ENCODE measurements at places on chromosomes 1 and 21.

DNA sequence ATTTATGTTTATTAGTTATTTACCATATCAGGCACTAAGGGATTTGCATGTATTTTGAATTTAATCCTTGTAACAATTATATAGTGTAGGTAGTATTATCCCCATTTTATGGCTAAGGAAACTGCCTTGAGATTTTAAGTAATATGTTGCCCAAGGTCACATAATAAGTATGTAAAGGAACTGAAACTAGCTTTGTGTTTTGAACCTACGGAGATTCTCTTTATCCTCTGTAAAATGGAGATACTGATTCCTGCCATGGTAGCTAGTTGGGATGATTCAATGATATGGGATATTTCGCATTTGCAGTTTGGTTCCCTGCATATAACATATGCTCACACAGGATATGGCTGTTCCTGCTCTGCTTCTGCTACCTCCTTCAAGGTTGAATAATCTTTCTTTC lies 144.3 kb downstream of the ST6GALNAC3 start:
- no peak for DNase-seq

- no peak for DNase-seq
Measured at GRCh38 chr1:192797891-192798290, 10.9 kb upstream of the RGS2 start.

DNA sequence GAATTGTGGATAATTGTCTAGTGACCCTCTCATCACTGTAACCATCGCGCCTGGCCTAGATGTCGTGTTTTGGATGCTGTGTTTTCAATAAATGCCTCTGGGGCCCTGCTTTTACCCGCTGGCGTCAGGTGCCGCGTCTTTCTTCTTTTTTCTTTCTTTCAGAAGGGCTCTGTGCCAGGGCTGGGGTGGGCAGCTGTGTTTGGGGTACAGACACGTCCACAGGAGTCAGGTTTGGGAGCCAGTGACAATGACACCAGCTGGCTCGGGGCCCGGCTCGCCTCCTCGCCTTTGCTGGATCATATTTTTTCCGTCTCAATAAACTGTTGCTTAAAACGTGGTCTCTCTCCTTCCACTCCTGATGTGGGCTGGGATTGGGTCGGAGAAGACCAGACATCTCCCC lies 16.1 kb downstream of the TMEM201 start:
- DNase-seq, result no peak

DNA sequence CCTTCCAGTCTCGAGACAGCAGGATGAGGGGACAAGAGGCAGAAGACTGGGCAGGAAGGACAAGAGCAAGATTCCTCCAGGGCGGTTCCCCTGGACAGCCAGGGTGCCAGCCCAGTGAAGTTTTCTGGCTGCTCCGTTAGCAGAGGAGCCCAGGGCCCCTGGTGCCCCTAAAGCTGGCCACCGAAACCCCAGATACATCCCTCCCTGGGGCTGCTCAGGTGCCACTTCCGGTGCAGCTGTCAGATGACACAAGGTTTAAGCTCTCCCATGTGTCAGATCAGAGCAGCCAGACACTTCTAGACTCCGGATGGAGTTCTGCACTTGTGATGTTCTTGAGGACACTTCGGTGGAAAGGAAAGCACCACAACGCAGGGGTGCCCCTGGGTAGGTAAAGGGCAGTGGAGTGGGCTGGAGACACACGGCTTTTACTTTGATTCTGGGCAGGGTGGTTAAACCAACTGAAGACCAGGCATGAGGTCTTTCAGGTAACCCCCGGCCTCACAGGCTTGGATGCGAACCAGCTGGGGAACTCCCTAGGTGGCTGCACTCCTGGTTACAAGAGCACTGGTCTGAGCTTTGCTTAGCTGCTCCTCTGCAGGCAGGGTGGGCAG lies 85.7 kb downstream of the ITPKB start:
- no peak for DNase-seq

DNA sequence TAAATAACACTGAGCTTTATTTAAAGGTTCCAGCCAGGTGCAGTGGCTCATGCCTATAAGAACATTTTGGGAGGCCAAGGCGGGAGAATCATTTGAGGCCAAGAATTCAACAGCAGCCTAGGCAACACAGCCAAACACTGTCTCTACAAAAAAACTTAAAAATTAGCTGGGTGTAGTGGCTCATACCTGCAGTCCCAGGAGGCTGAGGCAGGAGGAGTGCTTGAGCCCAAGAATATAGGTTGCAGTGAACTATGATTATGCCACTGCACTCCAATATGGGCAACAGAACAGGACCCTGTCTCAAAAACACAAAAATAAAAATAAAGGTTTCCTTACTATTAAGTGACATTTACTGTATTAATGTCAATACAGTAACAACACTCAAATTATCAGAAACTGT lies 2.1 kb downstream of the TAF12 start:
- DNase-seq, result no peak

DNA sequence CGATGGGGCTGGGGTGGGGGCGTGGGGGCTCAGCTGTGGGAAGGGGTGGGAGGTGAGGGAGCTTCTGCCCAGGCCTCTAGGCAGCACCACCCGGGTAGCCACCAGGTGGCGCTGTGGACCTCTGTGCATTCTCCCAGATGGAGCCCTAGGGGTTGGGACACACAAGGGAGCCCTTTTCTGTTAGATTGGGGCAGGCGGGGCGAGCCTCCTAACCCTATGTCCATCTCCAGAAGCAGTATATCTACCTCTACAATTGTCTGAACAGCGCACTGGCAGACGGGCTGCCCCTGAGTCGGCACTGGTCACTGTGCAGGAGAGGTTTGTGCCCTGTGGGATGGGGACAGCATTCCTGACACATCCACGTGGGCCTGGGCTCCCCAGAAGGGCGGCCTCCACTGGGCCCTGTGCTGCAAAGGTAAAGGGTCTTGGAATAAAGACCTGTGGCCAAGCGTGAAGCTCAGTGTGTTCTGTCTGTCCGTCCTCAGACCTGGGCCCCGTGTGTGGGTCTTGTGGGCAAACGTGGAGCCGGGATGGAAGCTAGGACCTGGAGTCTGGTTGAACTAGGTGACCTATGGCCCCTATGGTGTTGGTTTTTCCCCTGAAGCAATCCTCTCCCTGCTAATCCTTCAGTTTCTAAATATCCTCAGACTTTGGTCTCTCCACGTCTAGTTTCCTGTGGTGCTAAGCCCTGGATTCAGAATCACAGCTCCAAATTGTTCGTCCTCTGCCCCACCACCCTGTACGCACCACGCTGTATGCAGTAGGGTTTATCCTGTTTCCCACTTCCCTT lies 4.4 kb upstream of the LGR6 start:
- no peak for DNase-seq

DNA sequence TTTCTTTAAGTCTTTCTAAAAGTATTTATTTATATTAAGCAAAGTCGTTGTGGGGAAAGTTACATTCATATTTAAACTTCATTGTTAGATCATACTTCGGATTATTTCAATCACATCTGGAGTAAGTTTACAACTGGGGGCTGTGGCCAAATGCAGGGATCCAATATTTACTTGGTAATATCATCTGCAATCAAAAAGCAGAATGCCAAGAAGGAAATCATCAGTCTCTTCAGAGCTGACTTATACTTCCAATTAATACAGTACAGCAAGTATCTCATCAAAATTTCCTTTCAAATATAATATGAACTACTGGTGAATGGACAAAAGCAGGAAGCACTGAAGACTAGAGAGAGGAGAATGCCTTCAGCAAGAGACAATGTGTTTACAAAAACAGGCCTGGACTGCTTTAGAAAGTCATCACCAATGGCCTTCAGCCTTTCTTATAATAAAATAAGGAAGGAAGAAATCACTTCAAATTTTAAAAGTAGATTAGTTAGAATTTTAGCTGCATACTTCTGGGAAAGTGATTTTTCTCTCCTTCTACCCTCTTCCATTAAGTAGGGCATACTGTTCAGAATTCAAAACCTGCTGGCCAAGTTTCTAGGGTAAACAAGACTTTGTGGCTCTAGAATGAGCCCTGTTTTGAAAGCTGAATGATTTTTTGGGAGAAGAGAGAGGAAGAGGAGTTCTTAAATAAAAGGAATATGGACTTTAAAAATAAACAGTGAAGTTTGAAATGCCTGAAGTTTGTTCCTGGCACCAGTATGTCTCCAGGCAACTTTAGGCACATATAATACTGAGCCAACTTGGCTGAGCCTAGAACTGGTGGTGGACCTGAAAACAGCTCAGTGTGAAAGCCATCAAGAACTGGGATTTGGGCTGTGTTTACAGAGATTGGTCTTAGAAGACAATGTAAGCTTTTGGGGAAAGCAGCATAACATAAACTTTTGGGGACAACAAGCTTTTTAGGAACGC lies 22.2 kb upstream of the MYOC start:
- no peak for DNase-seq

- no peak for DNase-seq
Measured at GRCh38 chr21:31780944-31781343, 49.0 kb upstream of the SCAF4 start.

- DNase-seq, result no peak
Measured at GRCh38 chr1:224080115-224080774, 33.7 kb upstream of the FBXO28 start.

- DNase-seq, result no peak
Measured at GRCh38 chr1:222018041-222018440, 276.2 kb upstream of the DUSP10 start.

GRCh38 chr1:10819198-10819901 lies 22.9 kb upstream of the CASZ1 start:
- no peak for DNase-seq

DNA sequence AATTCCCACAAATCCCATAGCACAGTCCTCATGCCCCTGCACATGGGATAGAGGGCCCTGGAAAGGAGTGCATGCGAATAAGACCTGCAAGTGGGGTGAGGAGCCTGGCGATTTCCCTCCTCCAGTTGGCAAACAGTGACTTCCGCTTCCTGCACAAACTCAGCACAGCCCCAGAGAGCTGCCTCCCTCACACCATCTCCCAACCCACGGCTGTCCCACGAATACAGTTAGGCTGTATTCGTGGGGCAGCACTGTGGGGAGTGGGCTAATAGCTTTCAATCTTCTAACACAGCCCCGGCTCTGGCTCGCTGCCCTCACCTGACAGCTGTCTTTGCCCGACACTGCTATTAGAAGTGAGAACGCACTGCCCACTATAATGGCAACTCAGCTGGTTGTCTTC lies 28.2 kb upstream of the CNTN2 start:
- no peak for DNase-seq

GRCh38 chr1:192104852-192105251 lies 53.4 kb upstream of the RGS18 start:
- no peak for DNase-seq

GRCh38 chr21:42580793-42581321 lies 67.2 kb downstream of the SLC37A1 start:
- no peak for DNase-seq

- DNase-seq, result no peak
Measured at GRCh38 chr21:25640202-25640942, 1.3 kb downstream of the JAM2 start.

GRCh38 chr1:181541947-181542346 lies 58.6 kb downstream of the CACNA1E start:
- DNase-seq, result no peak

GRCh38 chr21:25862112-25862511 lies 127.3 kb downstream of the GABPA start:
- DNase-seq, result no peak

GRCh38 chr1:184025242-184025675 lies 12.3 kb downstream of the COLGALT2 start:
- DNase-seq, result no peak

DNA sequence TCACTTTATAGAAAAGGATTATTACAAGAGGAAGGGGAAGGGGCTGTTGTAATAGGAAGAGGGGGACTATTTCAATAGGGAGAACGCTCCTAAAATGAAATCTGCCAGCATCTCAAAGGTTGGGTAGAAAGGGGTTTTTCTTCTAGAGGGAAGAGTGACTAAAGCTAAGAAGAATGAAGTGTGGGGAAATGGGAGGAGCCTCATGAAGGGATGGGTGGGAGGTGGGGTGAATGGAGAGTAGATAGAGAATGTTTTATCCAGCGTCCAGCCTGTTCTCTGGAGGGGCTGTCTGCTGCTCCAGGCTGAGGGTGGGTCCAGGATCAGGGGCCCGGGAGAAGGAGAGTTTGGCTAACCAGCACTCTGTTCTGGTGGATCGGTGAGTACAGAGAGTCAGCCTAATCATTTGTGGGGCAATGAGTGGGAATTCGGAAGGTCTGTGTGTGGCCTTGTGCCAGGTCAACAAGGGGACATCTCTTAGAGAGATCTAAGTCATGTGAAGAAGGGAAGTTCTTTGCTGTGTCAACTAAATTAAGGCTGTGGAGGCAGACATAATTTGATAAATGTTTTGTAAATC lies 25.2 kb downstream of the VN1R5 start:
- DNase-seq, result no peak

DNA sequence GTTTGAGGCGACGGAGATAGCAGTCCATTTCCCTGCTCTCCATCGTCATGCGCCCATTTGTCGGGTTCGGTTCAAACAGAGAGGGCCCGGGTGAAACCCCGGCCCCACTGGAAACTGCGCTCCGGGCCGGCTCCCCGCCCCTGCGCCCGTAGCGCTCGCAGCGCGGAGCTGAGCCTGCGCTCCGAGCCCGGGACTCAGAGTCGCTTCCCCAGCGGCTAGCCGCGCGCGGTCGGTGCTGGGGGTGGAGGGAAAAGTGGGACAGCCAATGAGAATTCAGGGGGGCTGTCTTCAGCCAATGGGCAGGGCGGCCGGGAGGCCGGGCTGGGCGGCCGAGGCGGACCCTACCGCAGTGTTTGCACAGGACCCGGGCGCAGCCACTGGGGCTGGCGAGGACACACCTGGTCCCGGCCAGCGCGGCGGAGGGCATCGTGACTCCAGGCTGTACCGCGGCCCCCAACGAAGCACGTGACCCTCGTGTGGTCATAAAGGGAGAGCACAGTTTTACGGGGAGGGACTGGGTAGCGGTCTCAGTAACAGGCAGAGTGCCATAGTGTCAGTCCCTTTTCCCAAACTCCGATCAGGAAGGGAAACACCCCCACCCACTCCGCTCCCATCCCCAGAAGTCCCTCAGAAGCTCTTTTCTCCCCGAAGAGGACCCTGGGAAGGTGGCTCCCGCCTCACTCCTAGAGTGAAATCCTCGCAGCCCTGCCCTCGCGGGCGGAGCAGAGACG lies at the start of gene INKA2:
Gene INKA2 (minus strand): TSS at position 202 of the 731 bp plus-strand sequence. CDS start 153 bp downstream, at position 49.
- peak; percentile 40 for DNase-seq

GRCh38 chr1:95437011-95437410 lies 203.0 kb downstream of the RWDD3 start:
- DNase-seq, result no peak

DNA sequence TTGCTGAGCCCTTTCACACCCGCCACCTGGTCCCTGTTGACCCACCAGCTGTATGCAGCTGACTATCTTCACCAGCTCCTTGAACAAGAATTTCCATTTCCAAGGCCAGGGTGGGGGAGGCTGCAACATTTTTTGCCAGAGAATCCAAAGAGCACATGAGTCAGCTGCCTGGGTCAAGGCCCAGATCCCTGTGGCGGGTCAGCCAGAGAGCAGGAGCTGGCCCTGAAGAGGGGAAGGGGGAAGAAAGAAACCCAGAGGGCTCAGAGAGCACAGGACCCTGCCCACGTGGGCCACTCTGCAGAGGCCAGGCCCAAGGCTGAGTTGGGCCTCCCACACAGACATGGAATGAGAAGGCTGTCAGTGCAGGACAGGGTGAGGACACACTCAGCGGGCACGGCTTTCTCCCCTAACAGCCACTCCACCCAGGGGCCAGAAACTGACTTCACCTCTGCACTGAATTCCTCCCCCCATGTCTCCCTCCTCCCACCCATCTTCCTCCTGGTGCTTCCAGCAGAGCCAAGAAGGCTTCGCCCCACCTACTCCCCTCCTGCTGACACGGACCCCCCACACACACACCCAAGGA lies 28.9 kb downstream of the S100A6 start:
- no peak for DNase-seq

GRCh38 chr1:61058483-61059245 lies 23.7 kb upstream of the NFIA start:
- no peak for DNase-seq

GRCh38 chr1:222090103-222090502 lies 348.2 kb upstream of the DUSP10 start:
- no peak for DNase-seq
